ENCODE measurements at places on chromosomes 12 and 14.

DNA sequence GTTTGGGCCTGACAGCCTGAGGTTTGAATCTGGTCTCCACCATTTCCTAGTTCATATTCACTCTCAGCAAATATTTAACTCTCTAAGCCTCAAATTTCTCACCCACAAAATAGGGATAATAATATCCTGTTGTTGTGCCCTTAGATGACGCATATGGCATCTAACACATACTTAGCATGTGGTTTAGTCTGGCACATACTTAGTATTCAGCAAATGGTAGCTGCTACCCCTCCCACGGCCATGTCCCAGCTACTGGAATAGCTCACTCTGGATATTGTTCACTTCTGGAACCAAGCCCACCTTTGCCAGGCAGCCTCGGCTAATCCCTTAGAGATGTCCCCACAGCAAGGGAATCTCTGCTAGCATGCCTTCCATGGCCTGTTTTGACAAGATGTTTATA is 53.3 kb downstream of the BICD1 start:
- no peak for DNase-seq

DNA sequence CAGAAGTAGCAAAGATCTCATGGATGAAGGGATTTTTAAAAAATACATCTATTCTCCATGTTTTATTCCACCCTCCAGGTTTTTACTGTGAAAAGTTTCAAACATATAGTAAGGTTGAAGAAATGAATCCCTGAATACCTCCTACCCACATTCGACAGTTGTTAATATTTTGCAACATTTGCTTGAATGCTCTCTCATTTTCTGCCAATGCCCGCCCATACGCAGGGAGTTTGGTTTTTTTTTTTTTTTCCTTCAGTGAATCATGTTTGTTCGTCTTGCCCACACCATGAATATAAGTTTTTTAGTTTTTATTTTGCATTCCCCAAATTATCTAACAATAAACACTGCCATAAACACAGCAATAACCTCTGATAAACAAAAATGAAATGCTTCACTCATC is 82.9 kb downstream of the MAP1LC3B2 start:
- no peak for DNase-seq

- DNase-seq: no peak
Observed at GRCh38 chr12:62279058-62279457, 18.9 kb downstream of the USP15 start.

GRCh38 chr12:41629611-41630010 is 441.5 kb downstream of the PDZRN4 start:
- no peak for DNase-seq

DNA sequence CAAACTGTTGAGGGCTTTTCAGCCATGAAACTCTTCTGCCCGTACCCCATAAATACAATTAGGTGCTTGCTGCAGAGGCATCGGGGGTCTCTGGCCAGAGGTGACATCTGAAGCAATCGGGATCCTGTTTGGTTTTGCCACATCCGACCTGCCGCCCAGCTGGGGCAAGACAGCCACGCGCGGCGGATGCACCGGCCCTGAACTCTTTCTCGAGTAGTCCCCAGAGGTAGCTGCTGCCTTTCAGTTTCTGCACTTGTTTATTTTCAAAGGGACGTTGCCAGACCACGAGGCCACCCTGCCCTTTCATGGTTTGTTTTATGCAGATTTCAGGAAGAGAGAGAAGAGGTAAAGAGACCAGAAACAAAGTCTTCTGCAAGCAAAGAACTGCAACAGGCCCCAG is 10.6 kb upstream of the MLXIP start:
- DNase-seq: no peak

DNA sequence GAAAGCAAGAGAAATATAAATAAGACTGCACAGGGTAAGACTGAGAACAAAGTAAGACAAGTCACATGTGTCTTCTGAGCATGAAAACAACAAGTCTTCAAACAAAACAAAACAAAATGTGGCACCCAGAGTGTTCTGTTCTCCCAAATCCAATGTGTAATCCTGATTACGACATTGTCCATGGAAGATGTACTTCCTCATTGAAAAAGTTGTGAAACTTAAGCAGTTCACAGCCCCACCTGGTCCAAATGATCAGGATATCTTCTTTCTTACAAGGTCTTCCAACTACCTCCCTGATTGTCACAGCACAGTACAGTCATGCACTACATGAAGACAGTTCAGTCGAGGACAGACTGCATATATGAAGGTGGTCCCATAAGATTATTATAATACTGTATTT is 23.3 kb upstream of the NEK9 start:
- no peak for DNase-seq

DNA sequence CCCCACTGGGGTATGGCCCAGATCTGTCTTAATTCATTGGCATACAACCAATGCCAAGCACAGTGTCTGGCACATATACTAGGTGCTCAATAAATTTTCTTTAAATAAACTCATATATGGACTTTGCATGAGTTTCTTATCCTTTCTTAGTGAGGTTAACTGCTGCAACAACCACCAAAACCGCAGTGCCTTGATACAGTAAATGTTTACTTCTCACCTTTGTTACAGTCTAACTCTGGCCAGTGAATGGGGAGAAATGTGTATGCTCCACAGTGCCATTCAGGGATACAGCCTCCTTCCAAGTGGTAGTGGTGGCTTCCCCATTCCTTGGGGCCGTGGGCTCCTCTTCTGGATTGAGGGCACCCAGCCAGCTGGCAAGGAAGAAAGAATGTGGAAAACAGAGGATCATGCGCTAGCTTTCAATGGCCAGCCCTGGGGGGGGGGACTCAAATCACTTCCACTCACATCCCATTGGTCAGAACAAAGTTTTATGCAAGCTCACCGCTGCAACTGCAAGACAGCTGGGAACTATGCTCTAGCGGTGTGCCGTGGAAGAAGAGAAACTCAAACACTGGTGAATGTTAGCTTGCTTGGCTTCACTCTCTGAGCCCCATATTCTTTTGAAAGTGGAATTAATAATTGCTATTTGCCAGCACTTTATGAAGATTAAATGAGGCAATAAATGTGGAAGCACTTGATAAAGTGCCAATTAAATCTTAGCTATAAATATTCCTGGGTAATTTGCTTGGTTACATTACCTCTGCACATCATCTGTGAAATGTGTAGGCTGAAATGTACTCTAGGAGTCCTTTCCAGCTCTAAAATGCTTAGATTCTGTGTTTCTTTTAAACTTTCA is 51.0 kb upstream of the SOCS2 start:
- no peak for DNase-seq

- peak; percentile 62 for DNase-seq
Observed at GRCh38 chr12:76037130-76038103, 5.8 kb upstream of the PHLDA1 start.

- no peak for DNase-seq
Observed at GRCh38 chr14:43001731-43002130, 1395.1 kb downstream of the LRFN5 start.

GRCh38 chr12:44428825-44429224 is 447.3 kb downstream of the NELL2 start:
- no peak for DNase-seq

- DNase-seq: no peak
Observed at GRCh38 chr14:56044196-56044595, 74.0 kb upstream of the PELI2 start.

GRCh38 chr14:60981633-60982455 is 799 bp downstream of the SLC38A6 start:
- DNase-seq: no peak

DNA sequence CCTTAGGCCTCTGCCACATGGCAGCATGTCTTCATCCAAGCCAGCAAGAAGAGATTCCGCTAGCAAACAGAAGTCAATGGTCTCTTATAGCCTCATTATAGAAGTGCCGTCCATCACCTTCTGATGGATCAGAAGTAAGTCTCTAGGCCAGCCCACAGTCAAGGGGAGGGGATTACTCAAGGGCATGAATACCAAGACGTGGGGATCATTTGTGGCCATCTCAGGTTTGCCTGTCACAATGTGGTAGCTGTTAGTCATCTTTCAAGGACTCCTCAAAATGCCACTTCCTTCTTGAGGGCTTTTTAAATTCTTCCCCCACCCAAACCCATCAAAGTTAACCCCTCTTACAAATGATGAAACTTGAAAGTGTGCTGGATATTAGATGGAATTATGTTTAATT is 8.1 kb upstream of the ADCY6 start:
- DNase-seq: no peak

- DNase-seq: no peak
Observed at GRCh38 chr12:30785630-30786029, 30.9 kb upstream of the CAPRIN2 start.

GRCh38 chr14:42944284-42944683 is 1337.6 kb downstream of the LRFN5 start:
- no peak for DNase-seq

GRCh38 chr14:101291390-101291789 is 269.9 kb upstream of the DIO3 start:
- no peak for DNase-seq

DNA sequence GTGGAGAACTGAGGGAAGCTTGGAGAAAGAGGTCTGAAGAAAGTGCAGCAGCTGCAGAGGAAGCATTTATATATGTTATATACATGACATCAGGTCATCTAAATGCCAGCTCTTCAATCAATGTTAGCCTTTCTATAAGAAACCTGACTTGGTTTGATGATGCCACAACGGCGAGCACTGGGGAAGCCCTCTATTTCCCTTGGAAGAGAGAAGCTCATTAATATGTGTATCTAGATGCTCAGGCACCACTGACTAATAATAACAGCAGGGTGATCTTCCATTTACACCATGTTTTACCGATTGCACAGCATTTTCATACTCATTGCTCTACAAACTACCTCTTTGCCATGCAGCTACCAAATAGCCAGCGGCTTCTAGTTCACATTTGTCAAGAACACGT is 811 bp downstream of the ACYP1 start:
- no peak for DNase-seq

GRCh38 chr12:120262852-120263747 is 2.4 kb downstream of the PXN start:
- DNase-seq: no peak

DNA sequence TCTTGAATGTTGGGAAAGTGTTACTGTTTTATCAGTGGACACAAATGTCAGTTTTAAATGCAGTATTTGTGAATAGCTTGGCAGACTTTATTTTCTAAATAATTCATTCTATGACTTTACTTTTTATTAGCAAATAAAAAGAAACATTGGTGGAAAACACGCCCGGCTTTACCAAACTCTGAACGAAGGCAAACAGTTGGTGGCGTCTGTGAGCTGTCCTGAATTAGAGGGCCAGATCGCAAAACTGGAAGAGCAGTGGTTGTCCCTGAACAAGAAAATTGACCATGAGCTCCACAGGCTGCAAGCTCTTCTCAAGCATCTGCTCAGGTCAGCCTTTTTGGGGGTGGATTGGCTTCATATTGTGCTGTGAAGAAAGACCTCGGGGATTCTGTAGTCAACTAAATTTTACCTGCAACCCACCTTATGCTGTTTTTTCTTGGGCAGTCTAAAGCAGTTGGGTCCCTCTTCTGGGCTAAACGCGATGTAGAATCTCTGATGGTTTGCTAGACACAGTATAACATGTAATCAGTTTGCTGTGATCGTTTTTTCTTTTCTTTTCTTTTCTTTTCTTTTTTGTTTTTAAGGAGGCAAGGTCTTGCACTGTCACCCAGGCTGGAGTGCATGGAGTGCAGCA is 156.4 kb downstream of the ESR2 start:
- no peak for DNase-seq

DNA sequence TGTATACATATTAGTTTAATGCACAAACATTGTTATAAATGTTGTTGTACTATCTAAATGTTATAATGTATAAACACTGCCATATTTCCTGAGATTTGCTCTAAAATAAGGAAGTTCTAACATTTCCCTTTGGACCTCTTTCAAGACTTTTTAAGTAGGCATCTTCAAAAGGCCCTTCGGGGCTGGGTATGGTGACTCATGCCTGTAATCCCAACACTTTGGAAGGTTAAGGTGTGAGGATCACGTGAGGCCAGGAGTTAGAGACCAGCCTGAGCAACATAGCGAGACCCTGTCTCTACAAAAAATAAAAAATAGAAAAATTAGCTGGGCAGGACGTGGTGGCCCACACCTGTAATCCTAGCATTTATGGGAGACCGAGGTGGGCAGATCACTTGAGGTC is 35.5 kb downstream of the FBLN5 start:
- DNase-seq: no peak

Data from DMS153 (cell line).